Activated CD4-positive, alpha-beta T cell treated with anti-CD3 and anti-CD28 coated beads, Interleukin-2, amount 10 ng/mL, durations not matched to agents 24 days and 14 days (primary cell): ENCODE measurements at places on chromosomes 7 and 10. TPM values are rescaled to one million over a fixed set of nuclear protein-coding genes. Genes with fewer than 3 reads are reported as not detected.

Gene PODXL
- total RNA-seq: 0.47 and 0.71 TPM in 2 replicates

Gene PDK4
- total RNA-seq: not detected in 2 replicates

Gene SLK
- total RNA-seq: 22.9 and 27.1 TPM in 2 replicates

Gene STEAP1
- total RNA-seq: 1.1 and 1.4 TPM in 2 replicates

Gene ANKRD7
- not detected in 2 replicates for total RNA-seq

Gene MNX1
- not detected in 2 replicates for total RNA-seq

Gene YWHAG
- total RNA-seq: 183 and 185 TPM in 2 replicates

Gene PBLD
- total RNA-seq: 0.88 and 1.6 TPM in 2 replicates

Gene C7orf25
- total RNA-seq: 2.1 and 3.9 TPM in 2 replicates

Gene EPDR1
- total RNA-seq: 0.36 and 0.54 TPM in 2 replicates

Gene GIMAP6
- total RNA-seq: 35.5 and 35.8 TPM in 2 replicates
